D721Med (cell line): ENCODE measurements at places on chromosomes 6 and 20.

DNA sequence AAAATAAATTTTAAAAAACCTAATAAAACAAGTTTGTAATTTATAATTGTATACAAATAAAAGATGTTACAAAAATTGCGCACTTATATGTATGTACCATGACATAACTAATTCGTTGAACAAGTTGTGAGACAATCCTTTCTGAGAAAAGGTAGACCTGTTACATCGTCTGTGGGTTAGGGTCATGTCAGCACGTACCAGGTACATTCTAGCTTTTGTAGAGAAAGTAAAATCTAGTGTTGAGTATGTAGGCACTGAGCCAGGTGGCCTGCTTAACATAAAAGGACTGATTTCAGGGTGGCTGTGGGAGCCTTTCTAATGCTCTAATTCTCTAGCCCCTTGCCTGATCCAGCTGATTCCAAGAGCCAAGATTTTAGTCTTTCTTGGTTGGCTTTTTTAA is 10.4 kb downstream of the RPL7L1 start:
- no peak for DNase-seq

DNA sequence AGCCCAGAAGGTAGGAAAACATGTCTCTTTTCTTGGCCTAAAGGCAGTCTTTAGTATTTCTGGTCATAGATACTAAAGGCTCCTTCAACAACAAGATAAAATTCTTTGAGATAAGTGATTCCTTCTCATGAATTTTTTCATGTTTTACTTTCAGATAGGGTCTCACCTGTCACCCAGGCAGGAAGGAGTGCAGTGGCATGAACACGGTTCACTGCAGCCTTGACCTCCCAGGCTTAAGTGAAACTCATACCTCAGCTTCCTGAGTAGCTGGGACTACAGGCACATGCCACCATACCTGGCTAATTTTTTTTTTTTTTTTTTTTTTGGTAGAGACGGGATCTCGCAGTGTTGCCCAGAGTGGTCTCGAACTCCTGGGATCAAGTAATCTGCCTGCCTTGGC is 9.1 kb downstream of the PNLDC1 start:
- no peak for DNase-seq

GRCh38 chr20:9488063-9488462 is 26.3 kb upstream of the LAMP5 start:
- no peak for DNase-seq

- no peak for DNase-seq
Measured at GRCh38 chr6:113587078-113587699, 270.0 kb upstream of the MARCKS start.

DNA sequence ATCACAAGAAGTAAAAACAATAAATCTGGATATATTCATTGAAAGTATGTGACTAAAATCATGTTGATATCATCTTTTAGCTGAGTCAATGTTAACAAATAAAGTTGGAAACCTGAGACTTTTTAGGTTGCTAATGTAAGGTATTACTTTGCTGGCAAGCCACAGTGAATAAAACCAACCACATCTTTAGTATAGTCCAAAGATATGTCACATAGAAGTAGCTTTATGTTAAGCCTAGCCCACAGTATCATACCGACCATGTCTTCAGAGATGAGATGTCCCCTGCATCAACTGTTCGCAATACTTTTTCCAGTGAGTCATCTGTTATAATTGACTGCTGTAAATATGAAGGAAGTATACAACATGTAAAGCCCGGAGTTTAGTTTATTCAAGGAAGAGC is 107.6 kb upstream of the MCHR2 start:
- no peak for DNase-seq

GRCh38 chr6:123808556-123808955 is 4.9 kb downstream of the NKAIN2 start:
- DNase-seq, result no peak

DNA sequence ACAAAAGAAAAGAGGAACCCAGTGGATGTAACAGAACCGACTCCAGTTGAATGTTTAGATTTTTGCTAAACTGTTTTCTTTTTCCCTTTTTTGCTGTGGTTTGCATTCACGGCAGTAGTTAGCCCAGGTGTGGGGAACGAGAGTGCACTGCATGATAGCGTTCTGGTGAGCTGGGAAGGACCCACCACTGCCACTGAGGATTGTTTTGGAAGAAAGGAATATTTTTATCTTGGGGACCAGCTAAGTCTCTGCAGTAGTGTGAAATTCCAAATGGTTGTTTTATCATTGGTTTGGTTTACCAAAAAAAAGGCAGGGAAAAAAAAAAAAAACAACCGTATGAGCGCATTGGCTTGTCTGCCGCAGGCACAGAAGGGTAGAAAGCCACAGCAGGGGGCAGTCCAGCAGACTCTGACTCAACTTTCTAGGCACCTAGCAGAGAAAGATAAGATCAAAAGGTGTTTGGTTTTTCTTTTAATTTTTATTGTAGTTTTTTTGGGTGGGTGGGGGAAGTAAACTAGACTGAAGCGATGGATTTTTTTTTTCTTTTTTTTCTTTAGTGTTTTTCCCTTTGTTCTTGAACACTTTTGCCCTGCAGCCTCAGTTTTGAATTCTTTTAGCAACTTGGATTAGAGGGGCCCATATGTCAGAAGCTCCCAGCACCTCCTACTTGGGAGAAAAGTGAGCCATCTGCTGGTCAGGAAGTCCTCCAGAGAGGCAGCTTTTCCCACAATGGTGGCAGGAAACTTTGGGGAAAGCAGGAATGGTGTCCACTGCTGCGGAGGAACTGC is 13.5 kb upstream of the RAB5IF start:
- no peak for DNase-seq

- no peak for DNase-seq
Measured at GRCh38 chr20:50578061-50578777, 68.0 kb downstream of the PTPN1 start.

DNA sequence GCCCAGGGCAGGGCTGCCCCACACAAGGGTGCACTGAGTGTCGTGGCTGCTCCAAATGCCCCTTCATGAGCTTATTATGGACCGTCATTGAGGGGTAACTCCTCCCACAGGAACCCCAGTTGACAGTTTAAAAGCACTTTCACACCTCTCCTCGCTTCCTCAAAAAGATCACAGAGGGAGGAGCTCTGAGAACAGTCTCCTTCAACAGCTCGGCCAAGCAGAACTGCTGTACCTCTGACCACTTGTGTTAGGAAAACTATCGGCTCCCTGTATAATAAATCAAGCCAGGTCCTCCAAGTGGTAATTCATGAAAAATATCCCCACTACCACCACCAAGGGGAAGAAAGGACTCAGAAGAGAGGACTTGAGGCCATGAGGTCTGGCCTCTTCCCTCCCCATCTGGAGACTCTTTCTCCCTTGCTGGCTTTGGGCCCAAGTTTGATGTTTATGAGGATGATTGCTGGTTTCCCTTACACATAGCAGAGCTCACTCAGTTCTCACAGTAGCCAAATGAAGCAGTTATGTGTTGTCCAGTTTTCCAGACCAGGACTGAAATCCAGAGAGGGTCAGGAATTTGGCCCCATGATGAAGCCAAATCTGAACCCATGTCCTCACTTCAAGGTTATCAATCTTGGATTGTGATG is 8.7 kb downstream of the SNX21 start:
- DNase-seq, result no peak

GRCh38 chr20:11030351-11030750 is 356.6 kb upstream of the JAG1 start:
- no peak for DNase-seq

GRCh38 chr6:11575408-11576033 is 38.0 kb downstream of the TMEM170B start:
- DNase-seq, result no peak

GRCh38 chr20:48141660-48142515 is 356.6 kb upstream of the SULF2 start:
- no peak for DNase-seq

DNA sequence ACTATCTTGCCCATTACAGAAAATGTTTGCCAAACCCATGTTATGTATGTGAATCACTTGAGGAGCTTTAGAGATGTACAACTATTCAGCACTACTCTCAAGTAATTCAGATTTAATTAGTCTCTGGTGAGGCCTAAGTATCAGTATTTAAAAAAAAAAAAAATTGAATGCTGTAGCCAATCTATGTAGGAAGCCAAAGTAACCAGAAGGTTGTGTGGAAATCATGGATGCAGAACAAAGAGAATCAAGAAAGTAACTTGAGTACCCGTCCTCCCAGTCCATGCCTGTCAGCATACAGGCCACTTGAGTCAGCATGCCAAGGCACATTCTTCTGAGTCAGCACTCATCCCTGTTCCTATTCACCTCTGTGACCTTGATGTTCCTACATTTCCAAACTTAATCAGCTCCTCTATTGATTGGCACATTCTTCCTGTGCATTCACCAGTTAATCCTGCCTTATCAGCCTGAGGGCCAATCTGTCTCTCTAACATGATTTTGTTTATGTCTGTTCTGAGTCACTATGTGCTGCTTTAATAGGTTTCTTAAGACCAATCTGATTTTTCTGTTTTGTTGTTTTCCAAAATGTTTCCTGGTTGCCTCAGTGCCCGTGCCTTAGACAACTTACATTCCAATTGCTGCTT is 165.6 kb downstream of the KCNQ5 start:
- no peak for DNase-seq

DNA sequence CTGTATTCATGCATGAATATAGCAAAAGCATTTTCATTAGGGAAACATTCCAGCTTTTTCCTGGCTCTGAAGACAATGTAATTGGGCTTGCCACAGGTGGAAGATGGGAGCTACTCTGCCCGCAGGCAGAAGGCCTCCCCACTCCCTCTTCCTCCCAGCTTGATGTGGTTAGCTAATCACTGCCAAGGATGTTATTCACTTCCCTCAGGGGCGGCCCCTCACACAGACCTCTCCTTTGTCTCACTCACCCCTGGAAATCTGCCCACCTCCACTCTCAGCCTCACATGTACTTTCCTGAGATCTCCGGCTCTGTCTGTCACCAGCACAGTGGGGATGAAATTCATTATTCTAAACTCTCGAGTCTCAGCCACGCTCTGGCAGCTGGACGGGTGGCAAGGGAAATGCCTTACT is 100.7 kb downstream of the ANKRD60 start:
- DNase-seq, result no peak

GRCh38 chr6:163806755-163807499 is 392.4 kb downstream of the QKI start:
- DNase-seq, result no peak

GRCh38 chr20:9609887-9610502 is 95.6 kb downstream of the LAMP5 start:
- DNase-seq, result no peak

DNA sequence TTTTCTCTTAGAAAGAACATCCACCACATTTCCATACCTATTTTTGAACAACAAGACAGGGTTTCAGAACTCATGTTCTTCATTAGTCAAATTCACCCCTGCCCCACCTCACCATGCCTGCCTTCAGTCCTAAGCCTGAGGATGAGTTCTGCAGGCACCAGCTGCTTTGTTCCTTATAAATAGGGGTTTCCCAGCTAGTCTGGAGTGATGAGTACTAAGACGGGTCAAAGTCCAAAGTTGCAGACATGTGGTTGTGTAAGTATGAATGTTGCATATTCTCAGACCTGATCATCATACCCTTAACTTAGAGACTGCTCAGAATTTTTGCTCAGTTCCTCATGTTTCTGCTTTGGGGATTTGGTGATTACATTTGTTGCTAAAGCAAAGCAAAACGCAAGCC is 257.7 kb upstream of the CDYL start:
- no peak for DNase-seq

DNA sequence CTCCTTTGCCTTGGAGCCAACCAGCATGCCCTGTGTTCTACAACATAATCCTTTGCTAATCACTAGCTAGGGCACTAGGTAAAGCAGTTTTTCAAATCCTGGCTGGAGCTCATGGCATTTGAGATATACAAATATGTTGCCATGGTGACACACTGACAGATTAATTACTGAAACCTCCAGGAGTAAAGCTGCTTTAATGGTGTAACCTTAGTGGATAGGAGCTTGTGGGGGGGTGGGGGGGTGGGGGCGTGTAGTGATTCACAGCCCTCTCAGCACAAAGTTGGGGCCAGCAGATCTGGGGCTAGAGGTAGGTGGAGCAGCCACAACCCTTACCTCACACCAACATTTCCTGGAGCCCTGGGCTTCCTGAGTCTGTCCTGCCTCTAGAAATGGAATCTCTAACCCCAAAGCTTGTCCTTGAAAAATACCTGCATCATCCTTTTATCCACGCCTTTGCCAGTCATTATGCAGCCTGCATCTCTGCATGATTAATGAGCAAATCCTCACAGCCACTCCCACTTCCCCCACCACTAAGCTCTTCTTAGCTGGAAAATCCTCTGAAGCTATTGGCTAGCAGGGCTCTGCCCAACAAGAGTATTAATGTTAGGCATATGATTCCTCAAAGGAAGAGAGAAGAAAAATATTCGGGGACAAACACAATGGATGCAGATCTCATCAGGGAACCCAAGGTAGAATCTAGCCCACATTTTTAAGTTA is 84.5 kb upstream of the PRND start:
- DNase-seq, result peak; percentile 31

DNA sequence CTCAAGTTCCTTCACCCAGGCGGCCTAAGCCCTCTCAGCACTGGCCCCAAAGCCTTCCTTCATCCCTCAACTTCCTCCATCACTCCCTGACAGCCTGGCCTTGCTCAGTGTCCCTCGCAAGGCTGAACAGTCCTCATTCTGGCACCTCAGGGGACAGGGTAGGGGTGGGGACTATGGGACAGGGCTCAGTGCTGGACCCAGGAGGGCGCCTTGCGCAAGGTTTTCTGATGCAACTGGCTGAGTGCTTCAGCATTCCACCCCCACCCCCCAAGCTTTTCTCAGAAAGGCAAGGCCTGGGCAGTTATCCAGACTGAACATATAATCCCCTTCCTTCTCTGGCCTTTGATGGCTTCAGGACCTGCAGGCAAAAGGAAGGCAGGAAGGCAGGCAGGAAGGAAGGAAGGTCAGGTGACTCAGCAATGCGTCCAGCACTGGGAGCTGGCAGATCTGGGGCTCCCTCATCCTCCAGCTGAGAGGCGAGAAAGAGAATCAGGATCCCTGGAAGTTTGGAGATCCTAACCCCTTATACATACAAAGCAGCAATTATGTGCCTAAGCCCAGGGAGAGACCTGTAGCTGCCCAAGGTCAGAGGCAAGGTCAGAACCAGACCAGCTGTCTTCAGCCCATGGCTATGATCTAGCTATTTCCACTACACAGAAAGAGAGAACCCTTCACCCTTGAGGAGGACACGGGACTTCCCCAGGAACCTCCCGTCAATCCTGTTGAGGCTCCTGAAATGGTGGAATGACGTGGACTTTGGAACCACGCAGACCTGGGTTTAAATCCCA is 8.6 kb upstream of the TRIB3 start:
- no peak for DNase-seq

DNA sequence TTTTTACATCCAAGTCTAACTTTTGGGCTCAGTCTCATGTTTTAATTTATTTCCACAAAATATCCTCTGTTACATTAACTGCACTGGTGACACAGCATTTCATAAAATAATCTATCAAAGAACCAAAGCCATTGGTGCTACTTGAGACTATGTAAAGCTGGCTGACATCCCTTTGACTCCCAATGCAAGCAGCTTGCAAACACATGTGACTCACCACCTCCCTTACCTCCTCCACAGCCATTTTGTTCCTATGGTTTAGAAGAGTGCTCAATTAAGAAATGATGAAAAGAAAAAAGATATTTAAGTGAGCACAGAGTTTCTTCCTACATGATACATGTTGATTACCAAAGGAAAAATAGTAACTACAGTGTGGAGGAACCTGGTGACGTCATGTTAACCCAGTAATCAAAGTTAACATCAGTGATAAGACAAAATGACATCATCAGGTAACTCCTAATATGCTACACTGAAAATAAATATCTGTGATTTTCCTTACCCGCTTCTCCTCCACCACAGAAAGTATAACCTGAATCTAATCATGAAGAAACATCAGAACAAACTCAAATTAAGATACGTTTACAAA is 53.3 kb upstream of the LGSN start:
- DNase-seq, result no peak

GRCh38 chr6:106967936-106968555 is 6.5 kb downstream of the CD24 start:
- DNase-seq, result no peak
